ENCODE measurements at places on chromosomes 13 and 19.

DNA sequence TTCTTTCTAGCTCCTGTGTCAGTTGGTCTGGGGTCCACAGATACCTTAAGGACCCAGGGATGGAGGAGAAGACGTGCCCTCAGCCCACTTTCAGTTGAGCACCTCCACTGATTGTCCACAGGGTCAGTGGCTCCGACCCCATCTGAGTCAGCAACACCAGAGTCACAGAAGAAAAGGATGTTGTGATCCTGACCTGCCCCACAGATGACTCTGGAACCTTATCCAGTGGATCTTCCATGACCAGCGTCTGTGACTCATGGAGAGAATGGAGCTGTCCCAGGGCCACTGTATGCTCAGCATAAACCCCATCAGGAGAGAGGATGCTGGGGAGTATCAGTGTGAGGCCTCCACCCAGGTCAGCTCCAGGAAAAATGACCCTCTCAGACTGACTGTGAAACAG is 22.0 kb downstream of the CEACAM4 start:
- H3K4me1 ChIP-seq: no peaks in the 10 kb centered on the region
- DNase-seq: no peak
- H3K4me3 ChIP-seq: no peak overlapping the region
- H3K36me3 ChIP-seq: no peaks in the 10 kb centered on the region
- H3K27ac ChIP-seq: no peak overlapping the region

DNA sequence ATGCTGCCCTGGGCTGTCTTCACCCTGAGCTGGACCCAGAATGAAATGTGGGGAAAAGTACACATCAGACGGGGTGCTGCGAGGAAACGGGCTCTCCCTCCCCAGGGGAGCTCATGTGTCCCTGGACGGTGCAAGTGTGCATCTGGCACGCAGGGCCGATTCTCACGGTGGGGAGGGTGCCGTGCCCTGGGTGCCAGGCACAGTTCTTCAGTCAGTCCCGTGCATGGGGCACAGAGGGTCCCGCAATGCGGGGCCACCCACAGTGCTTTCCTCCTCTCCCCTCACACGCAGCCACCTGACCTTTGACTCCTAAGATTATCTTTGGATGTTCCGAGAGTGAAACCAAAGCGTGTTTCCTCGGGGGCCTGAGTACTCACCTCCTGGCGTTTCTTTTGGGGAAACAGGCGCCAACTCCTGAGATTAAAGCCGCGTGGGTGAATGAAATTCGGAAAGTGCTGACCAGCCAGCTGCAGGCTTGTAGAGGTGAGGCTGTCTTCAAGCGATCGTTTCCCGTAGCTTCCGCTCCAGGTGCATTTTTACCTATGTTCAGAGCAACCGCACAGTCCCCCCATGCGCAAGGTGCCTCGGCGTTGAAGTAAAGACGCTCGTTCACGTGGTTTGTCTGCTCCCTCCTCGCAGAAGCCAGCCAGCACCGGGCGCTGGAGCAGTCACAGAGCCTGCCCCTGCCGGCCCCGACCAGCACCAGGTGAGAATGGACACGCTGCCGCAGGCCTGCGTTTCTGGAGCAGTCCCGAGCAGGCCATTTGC is 17.5 kb upstream of the F7 start:
- peaks cover 37% of the 10 kb centered on the region for H3K27me3 ChIP-seq
- H3K4me1 ChIP-seq: peaks cover 18% of the 10 kb centered on the region

GRCh38 chr19:45099467-45100191 is 6.7 kb downstream of the PPP1R37 start:
- H3K27ac ChIP-seq: no peak overlapping the region
- no peaks in the 10 kb centered on the region for H3K27me3 ChIP-seq
- H3K4me1 ChIP-seq: peaks cover 39% of the 10 kb centered on the region
- peaks cover 67% of the 10 kb centered on the region for H3K36me3 ChIP-seq
- no peak overlapping the region for H3K4me3 ChIP-seq
- no peak for DNase-seq

GRCh38 chr19:28118235-28118634 is 1094.7 kb downstream of the UQCRFS1 start:
- H3K27ac ChIP-seq: no peak overlapping the region
- no peaks in the 10 kb centered on the region for H3K4me1 ChIP-seq
- DNase-seq: no peak
- H3K27me3 ChIP-seq: no peaks in the 10 kb centered on the region
- H3K4me3 ChIP-seq: no peak overlapping the region

DNA sequence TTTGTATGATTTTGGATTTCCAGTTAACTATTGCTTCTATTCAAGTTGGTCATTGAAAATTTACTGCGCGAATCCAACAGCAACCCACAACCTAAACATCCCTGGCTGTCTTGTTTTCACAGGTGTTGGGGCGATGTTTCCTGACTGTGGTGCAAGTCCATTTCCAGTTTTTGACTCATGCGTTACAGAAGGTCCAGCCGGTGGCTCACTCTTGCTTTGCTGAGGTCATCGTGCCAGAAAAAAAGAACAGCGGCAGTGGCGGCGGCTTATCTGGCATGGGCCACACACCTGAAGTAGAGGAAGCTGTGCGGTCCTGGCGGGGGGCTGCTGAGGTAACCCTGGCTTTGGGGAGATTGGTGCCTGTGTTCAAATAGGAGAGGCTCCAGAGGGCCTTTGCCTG is 45.2 kb upstream of the GPI start:
- DNase-seq: peak; percentile 74
- no peaks in the 10 kb centered on the region for H3K27me3 ChIP-seq
- H3K4me3 ChIP-seq: no peak overlapping the region
- peaks cover 34% of the 10 kb centered on the region for H3K4me1 ChIP-seq
- H3K36me3 ChIP-seq: peaks cover 18% of the 10 kb centered on the region

- H3K4me1 ChIP-seq: peaks cover 11% of the 10 kb centered on the region
- H3K4me3 ChIP-seq: peak overlapping the region; percentile 95
- no peak for DNase-seq
Measured at GRCh38 chr19:39390451-39390750, 505 bp downstream of the PAF1 start.

DNA sequence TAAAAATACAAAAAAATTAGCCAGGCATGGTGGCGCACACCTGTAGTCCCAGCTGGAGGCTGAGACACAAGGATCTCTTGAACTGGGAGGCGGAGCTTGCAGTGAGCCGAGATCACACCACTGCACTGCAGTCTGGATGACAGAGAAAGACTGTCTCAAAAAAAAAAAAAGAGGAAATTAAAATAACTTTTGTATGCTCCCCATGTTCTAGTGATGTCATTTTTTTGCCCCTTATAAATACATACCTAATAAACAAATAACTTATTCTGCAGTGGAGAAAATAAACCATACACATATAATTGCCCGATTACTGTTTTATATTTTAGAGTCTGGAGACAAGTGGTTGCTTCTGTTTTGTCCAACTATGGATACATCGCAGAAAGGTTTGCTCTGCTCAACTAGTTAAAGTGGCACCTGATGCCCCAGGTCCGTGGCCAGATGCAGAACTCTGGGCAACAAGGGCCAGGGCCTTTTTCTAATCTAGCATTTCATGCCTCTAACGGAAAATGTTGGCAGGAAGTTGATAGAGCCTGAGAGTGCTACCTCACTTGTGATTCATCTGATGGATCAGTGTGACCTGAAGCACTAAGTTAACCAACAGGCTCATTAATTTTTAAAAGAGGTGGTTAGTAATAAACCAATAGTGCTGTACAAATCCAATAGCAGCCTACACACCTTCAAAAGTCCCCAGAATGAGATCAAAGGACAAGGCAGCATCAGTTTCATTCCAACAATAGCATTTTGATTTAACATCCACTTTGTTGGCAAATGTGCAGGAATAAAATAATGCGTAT is 18.8 kb downstream of the UBE2L5 start:
- no peak for DNase-seq
- H3K36me3 ChIP-seq: no peaks in the 10 kb centered on the region
- H3K27ac ChIP-seq: no peak overlapping the region
- H3K27me3 ChIP-seq: peaks cover 4% of the 10 kb centered on the region

GRCh38 chr13:113726961-113727411 is 32.0 kb upstream of the TMEM255B start:
- peaks cover 33% of the 10 kb centered on the region for H3K27me3 ChIP-seq
- DNase-seq: no peak
- no peaks in the 10 kb centered on the region for H3K36me3 ChIP-seq
- peaks cover 32% of the 10 kb centered on the region for H3K4me1 ChIP-seq

DNA sequence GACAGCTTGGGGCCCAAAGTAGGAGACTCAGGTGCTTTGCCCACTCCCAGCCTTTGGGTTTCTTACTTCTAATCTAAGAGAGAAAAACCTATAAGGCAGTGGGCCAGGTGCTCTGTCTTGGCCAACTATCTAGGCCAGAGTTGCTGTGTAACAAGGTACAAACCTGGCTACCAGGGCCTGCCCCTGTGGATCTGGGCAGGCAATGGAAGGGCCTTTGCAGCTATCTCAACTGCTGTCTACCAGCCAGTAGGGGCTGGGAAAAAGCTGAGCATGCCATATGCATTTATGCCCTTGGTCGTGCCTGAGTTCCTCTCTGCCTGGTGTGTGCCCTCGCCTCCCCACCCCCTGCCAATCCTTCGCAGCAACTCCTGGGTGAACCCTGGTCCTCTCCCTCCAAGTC is 16.7 kb upstream of the SERPINE3 start:
- no peak overlapping the region for H3K27ac ChIP-seq
- H3K36me3 ChIP-seq: no peaks in the 10 kb centered on the region
- H3K4me1 ChIP-seq: no peaks in the 10 kb centered on the region
- H3K4me3 ChIP-seq: no peak overlapping the region
- H3K27me3 ChIP-seq: no peaks in the 10 kb centered on the region

DNA sequence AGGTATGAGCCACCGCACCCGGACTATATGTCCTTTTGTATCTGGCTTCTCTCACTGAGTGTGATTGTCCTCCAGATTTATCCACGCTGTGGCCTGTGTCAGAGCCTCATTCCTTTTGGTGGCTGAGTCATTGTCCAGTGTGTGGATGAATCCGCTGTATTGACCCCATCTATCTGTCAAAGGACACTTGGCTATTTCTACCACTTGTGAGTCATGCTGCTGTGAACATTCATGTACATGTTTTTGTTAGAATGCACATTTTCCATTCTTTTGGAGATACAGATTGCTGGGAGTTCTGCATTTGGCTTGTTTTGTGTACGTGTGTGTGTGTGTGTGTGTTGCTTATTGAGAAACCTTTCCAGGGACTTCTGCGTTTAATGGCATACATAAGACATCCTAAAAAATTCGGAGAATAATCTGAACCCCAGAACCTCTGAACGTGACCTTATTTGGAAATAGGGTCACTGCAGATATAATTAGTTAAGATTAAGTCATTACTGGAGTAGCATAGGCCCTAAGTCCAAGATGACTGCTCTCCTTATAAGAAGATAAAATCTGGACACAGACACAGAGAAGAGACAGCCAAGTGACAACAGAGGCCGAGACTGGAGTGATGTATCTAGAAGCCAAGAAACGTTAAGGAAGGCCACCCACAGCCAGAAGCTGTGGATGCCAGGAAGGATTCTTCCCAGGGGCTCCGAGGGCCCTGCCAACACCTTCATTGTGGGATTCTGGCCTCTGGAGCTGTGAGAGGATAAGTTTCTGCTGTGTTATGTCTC is 4.9 kb upstream of the GIPC3 start:
- no peaks in the 10 kb centered on the region for H3K27me3 ChIP-seq
- peak; percentile 80 for DNase-seq
- peaks cover 56% of the 10 kb centered on the region for H3K4me1 ChIP-seq
- H3K4me3 ChIP-seq: no peak overlapping the region

GRCh38 chr13:98997738-98998641 is 20.1 kb upstream of the DOCK9 start:
- no peaks in the 10 kb centered on the region for H3K36me3 ChIP-seq
- H3K27me3 ChIP-seq: no peaks in the 10 kb centered on the region
- H3K4me1 ChIP-seq: no peaks in the 10 kb centered on the region
- H3K4me3 ChIP-seq: no peak overlapping the region
- H3K27ac ChIP-seq: no peak overlapping the region

GRCh38 chr13:30735025-30735871 is at the start of gene ALOX5AP:
Gene ALOX5AP (plus strand): TSS chr13:30735543. CDS start chr13:30735606, 63 bp downstream.
- no peak within 1 kb of the TSS for H3K4me3 ChIP-seq
- no peaks in the 10 kb centered on the region for H3K4me1 ChIP-seq
- no peaks in the 10 kb centered on the region for H3K36me3 ChIP-seq
- peaks cover 37% of the 10 kb centered on the region for H3K27me3 ChIP-seq
- H3K27ac ChIP-seq: no peak within 1 kb of the TSS

- H3K27me3 ChIP-seq: no peaks in the 10 kb centered on the region
- DNase-seq: no peak
- H3K4me3 ChIP-seq: no peak overlapping the region
- no peak overlapping the region for H3K27ac ChIP-seq
- H3K4me1 ChIP-seq: no peaks in the 10 kb centered on the region
Measured at GRCh38 chr13:62176051-62176450, 760.4 kb upstream of the PCDH20 start.

- no peak for DNase-seq
- no peaks in the 10 kb centered on the region for H3K4me1 ChIP-seq
- H3K36me3 ChIP-seq: no peaks in the 10 kb centered on the region
- no peak overlapping the region for H3K27ac ChIP-seq
Measured at GRCh38 chr13:106088085-106088484, 447.4 kb downstream of the EFNB2 start.

GRCh38 chr13:40618581-40619478 is 47.6 kb downstream of the FOXO1 start:
- H3K4me3 ChIP-seq: no peak overlapping the region
- no peak overlapping the region for H3K27ac ChIP-seq

DNA sequence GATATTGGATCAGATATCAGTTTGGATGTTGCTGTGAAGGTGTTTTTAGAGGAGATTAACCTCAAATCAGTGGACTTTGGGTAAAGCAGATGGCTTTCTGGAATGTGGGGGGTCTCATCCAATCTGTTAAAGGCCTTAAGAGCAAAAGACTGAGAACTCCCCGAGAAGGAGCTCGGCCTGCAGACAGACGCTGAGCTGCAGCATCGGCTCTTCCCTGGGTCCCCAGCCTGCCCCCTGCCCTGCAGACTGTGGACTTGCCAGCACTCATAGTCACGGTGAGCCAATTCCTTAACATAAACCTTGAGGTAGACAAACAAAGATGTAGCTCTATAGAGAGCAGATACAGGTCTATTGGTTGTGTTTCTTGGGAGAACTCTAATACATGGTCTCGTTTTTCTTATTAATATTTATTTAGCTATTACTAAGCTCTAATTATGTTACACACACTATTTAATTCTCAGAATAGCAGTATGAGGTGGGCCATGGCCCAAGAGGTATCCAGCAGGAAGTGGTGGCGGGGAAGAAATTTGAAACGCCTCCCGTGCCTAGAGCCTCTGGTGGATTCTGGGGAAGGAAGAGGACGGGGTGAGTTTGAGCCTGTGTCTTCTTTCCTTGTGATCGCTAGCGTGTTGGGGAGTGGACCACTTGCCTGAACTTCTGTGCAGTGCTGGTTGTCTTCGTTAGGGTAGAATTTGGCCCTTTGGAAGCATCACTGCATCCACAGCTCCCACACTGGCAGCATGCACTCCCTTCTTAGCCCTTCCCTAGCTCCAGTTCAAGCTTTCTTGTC is 305.3 kb downstream of the TEX29 start:
- H3K4me3 ChIP-seq: no peak overlapping the region
- H3K4me1 ChIP-seq: no peaks in the 10 kb centered on the region
- no peaks in the 10 kb centered on the region for H3K27me3 ChIP-seq
- H3K36me3 ChIP-seq: no peaks in the 10 kb centered on the region
- no peak overlapping the region for H3K27ac ChIP-seq

- H3K27ac ChIP-seq: no peak overlapping the region
- no peak overlapping the region for H3K4me3 ChIP-seq
- H3K27me3 ChIP-seq: no peaks in the 10 kb centered on the region
- DNase-seq: no peak
Measured at GRCh38 chr19:8481201-8481600, 21.2 kb downstream of the PRAM1 start.

GRCh38 chr13:50936679-50937078 is 27.1 kb downstream of the RNASEH2B start:
- H3K27ac ChIP-seq: no peak overlapping the region
- H3K36me3 ChIP-seq: peaks cover 33% of the 10 kb centered on the region
- no peak overlapping the region for H3K4me3 ChIP-seq
- no peaks in the 10 kb centered on the region for H3K4me1 ChIP-seq
